ENCODE measurements at places on chromosomes 5 and 9.

DNA sequence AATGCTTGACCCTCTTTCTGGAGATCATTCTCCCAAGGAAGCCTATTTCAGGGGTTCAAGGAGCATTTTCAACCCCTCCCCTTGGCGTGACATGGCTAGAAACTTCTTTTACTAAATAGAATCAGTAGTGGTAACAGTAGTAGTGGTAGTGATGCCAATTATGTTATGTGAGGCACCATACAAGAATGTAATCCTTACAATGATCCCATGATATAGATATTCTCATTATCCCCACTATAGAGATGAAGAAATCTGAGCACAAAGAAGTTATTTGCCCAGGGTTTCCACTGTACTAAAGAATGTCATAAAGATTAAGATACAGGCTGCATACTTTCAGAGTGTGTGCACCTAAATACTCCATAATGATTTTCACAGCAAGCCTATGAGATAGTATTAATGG lies 155.4 kb upstream of the CLINT1 start:
- DNase-seq = no peak

- no peak for DNase-seq
Observed at GRCh38 chr5:127409246-127409917, 108.1 kb upstream of the PRRC1 start.

GRCh38 chr5:140011297-140011802 lies 31.7 kb downstream of the NRG2 start:
- DNase-seq = no peak

DNA sequence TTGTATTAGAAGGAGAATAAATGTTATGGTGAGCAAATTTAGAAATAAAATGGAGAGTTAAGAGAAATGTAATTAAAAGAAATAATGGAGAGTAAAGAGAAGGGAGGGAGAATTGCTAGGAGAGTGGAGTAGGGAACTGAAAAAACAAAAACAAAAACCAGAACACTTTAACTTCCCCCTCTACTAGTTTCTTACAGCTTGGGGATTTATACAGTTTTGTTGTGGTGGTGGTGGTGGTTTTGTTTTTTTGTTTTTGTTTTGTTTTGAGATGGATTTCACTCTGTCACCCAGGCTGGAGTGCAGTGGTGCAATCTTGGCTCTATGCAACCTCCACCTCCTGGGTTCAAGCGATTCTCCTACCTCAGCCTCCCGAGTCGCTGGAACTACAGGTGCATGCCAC lies 322.4 kb downstream of the TMEM167A start:
- no peak for DNase-seq

GRCh38 chr9:73497796-73498195 lies 346.1 kb downstream of the ANXA1 start:
- no peak for DNase-seq

DNA sequence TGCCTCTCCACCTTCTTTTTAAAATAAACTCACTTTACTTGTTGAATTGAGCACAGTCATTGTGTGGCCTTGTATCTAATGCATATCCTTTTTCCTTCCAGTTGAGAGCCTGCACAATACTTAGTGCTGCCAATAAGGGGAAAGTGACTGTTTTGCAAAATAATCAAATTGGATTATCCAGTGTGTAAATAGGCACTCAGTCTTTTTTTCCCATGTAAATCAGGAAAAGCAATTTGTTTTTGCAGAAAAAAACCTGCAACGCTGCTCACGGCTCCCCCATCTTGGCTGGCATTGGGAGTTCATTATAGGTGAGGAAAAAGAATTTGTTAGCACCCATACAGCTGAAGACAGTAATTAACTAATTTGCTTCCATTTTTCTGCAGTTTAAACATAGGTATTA lies 299.9 kb downstream of the CSNK1G3 start:
- no peak for DNase-seq

DNA sequence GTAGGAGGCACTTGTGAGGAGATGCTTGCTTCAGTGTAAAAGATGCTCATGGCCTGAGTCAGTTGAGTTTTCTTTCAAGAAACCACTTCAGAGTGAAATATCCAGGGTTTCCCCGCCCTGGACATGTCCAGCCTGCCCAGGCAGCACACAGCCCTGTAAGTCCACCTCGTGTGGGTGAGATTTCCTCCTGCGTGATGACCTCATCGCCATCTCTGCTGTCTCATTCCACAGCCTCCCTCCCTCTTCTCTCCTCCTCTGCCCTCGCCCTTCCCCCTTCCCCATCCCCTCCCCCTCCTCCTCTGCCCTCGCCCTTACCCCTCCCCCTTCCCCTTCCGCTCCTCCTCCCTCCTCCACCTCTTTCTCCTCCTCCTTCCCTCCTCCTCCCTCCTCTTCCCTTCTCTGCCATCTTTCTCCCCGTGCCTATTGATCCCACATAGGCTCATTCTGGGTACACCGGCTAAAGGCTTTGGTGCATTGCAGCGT lies 34.0 kb upstream of the NCS1 start:
- DNase-seq = no peak

DNA sequence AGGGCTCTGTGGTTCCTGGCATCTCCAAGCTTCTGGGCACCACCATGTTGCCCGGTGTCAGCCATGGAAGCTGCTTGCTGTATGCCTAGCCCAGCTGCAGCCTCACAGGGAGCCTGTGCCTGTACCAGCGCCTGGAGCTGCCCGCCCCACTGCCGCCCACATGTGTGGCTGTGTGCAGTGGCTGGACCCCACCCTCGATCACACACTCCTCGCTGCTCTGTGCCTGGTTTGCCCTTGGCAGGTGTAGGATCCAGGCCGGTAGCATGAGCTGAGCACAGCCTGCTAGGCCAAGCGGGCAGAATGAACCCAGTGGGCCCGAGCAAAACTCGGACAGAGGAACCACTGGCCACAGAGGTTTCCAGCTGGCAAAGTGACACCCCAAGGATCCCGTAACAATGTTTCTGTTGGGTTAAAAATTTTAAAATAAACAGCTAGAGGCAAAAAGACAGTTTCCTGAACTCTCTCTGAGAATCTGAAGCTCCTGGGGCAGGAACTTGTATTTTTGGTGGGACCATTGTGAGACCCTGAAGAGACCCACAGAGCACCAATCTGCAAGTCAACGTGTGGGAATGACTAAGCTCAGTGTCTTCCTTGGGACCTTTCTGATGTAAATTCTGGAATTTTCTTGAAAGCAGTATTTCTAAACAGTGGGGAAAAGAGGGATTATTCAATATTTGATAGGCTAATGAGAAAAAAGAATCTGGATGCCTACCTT lies 73.1 kb upstream of the CCDC112 start:
- DNase-seq = no peak

GRCh38 chr9:70537084-70537483 lies 122.6 kb upstream of the KLF9 start:
- no peak for DNase-seq

- no peak for DNase-seq
Observed at GRCh38 chr9:17315341-17315740, 180.5 kb downstream of the CNTLN start.

DNA sequence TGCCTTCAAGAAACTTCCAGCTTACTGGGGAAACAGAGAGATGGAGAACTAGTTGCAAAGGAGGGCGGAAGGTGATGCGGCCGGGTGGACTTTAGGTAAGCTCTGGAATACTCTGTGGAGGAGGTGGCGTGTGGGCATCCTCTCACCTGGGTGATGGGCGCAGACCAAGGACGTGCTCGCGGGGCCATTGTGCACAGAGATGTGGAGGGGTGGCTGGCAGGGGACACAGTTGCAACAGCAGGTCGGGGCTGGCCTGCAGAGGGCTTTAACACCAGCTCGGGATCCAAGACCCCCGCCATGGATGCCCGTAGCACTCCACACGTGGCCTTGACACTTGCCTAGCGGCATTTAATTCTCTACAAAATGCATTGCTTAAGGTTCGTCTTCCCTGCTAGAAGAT lies 26.6 kb downstream of the IER5L start:
- no peak for DNase-seq

DNA sequence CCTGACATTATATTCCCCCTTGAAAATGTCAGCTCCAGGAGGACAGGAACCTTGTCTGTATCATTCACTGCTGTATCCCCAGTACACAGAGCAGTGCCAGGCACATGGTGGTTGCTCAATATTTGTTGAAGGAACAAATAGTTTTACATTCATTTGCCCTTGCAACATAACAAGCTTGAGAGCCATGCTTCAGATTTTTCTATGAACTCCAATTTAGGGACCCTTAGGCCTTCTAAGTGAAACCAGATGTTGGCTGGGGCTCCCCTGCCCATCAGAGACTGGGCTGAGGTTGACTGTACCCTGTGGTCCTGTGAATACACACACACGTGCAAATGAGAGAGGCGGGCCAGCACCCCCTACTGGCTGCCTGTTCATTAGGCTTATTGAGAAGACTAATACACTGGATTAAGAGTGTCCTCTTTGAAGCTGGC lies 214.9 kb upstream of the WWC1 start:
- no peak for DNase-seq

DNA sequence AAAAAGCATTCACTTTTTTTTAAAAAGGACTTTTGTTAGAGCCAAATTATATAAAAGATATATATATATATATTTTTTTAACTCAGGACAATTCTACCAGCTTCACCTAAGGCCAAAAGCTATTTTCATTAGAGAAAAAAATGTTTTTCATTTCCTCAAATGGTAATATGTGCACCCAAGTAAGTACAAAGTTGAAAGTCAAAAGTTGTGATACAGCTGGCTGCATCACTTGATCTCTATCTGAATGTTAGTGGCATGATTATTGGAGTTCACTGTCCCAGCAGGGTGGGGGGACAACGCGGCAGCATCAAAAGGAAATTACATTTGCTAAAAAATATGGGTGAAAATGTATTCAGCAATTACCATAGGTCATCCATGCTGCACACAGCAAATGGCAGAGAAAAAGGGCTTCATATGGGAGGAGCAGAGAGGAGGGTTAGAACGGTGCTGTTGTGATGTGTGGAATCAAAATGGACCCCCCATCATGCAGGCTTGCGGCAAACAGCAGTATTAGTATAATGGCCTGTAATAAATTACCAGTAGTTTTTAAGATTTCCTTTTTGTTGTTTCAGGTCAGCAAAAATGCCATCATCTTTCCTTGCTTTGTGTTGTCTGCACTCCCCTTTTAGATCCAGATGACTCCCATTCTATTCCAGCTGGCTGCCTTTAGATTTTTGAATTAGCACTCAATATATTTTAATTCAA lies 253.7 kb downstream of the MAT2B start:
- no peak for DNase-seq

DNA sequence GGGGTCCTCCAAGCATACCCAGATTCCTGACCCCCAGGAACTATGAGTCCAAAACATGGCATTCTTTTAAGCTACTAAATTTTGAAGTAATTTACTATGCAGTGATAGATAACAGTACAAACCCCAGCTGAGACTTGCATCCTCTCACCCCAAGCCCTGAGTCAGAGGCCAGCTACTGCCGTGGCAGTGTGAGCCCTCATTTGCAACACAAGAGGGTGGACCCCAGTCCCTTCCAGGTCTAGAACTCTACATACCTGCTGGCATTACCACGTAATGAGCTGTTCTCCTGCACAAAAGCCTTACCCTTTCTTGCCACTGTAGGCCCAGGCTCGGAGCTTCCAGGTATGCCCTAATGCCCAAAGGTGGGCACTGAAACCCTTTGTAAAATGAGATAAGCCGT lies 108.6 kb upstream of the ERCC6L2 start:
- DNase-seq = no peak

- DNase-seq = no peak
Observed at GRCh38 chr9:70981312-70981711, 140.1 kb downstream of the TRPM3 start.

GRCh38 chr5:54242297-54242696 lies 68.1 kb downstream of the ARL15 start:
- DNase-seq = no peak

- DNase-seq = no peak
Observed at GRCh38 chr9:134929193-134930158, 11.8 kb upstream of the FCN1 start.

DNA sequence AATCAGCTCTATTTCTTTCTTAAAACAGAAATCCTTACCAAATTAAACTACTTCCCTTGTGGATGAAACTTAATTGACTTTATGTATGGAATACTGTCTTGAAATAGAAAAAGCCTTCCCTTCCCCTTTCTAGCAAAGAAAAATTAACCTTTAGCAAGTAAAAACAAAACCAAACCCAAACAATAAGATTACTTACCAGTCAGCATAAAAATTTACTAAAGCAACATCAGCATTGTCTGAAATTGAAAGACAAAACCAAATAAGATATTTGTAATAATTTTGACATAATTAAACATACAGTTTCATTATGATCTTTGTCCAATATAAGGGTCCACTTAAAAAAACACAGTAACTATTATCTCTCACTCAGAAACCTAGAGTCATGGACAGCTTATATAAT lies 41.2 kb downstream of the ERP44 start:
- no peak for DNase-seq

DNA sequence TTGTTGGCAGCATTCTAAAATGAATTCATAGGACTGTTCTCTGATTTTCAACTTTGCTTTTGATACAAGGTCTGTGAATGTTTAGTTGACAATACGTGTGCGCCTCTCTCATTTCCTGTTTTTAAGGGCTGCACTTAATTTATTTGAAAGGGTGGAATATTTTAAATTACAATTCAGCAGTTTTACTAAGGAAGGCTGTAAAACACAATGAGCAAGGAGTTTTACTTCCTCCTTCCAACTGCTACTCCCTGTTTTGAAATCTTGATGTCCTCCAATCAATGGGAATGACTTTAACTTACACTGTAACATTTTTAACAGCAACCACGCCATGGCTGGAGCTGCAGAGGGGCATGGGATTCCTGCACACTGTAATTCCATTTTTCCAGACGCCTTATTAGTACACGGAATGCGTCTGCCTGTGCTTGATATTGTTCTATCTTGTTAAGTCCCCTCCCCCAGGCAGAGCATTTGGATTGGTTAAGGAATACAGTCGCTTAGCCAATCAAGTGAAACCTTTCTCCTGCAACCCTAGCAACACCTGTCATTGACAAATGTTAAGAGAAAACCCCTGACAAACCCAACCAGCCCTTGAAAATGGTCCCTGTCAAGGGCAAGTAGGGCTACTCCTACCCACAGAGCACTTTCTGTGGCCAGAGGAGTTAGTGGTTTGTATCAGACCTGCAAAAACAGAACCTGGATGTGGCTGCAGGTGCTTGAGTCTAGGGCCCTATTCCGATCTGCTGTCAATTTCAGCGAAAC lies 12.5 kb upstream of the ZSWIM6 start:
- no peak for DNase-seq

GRCh38 chr9:83656032-83656680 lies 33.2 kb downstream of the IDNK start:
- no peak for DNase-seq

- no peak for DNase-seq
Observed at GRCh38 chr9:37336150-37336549, 86.3 kb upstream of the GRHPR start.

DNA sequence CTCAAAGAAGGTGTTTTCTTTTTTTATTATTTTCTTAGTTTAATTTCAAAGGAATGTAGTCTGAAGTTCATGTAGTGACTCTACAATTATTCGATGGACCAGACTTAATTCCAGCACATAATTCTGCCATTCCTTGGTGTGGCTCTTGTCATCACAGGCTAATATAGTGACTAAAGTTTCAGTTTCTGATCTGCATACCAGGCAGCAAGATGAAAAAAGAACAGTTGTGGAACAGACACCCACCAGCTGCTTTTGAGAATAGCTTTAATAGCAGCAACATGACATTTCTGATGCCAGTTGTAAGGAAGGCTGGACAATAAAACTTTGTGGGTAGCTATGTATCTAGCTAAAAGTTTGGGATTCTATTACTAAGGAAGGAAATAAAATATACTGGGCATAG lies 676.3 kb upstream of the GRAMD2B start:
- no peak for DNase-seq
